ENCODE measurements at places on chromosomes 5 and 9. TPM values are rescaled to one million over a fixed set of nuclear protein-coding genes. Genes with fewer than 3 reads are reported as not detected.

- H3K36me3 ChIP-seq, result no peaks in the 10 kb centered on the region
- peaks cover 2% of the 10 kb centered on the region for H3K27me3 ChIP-seq
- no peak overlapping the region for H3K27ac ChIP-seq
- H3K4me1 ChIP-seq, result peaks cover 6% of the 10 kb centered on the region
- DNase-seq, result no peak
- peak overlapping the region; percentile 62 for H3K4me3 ChIP-seq
Observed at GRCh38 chr5:77806213-77806843, 30.2 kb upstream of the TBCA start.

DNA sequence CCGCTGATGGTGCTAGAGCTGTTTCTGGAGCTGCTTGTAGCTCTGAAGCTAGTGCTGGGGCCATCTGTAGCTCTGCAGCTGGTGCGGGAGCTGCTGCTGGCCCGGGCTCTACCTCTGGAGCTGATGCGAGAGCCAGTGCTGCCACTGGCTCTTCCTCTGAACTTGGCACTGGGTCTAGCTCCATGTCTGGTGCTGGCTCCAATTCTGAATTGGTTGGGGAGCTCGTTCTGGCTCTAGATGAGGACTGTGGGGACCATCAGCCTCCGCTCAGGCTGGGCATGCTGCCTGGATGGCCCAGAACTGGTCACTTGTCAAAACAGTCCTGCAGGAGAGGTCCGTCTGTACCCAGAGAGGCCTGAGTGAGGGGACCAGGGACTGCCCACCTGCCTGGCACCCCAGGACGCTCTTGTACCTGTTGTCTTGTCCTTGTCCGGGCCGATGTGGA is 21.5 kb downstream of the OBP2B start:
- H3K4me3 ChIP-seq, result no peak overlapping the region
- no peaks in the 10 kb centered on the region for H3K36me3 ChIP-seq
- no peak overlapping the region for H3K27ac ChIP-seq
- peaks cover 20% of the 10 kb centered on the region for H3K4me1 ChIP-seq

Gene BHMT
- total RNA-seq, result not detected

Gene SLC6A18
- total RNA-seq, result not detected

Gene LHX2
- total RNA-seq, result not detected
